ENCODE measurements at places on chromosomes 5 and 9.
A peak's percentile ranks its signal among the peaks of the same experiment; 100 is the strongest.

DNA sequence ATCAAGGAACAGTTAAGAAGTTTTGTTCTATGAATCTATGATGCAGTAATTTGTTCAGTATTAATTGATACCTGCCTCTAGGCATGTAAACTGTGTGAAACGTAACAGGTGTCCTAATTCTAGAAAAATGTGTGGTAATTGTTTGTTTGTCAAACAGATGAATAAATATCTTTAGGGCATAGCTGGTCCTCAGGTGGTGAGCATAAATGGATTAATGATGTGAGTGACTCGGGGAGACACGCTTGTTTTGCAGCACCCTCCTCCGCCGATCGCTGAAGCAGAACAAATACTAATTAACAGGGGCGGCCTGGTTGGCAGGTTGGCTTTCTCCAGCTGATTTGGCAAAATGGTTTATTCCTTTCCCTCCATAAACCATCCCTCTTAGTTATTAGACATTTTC is 88.8 kb downstream of the TLE4 start:
- DNase-seq: no peak

DNA sequence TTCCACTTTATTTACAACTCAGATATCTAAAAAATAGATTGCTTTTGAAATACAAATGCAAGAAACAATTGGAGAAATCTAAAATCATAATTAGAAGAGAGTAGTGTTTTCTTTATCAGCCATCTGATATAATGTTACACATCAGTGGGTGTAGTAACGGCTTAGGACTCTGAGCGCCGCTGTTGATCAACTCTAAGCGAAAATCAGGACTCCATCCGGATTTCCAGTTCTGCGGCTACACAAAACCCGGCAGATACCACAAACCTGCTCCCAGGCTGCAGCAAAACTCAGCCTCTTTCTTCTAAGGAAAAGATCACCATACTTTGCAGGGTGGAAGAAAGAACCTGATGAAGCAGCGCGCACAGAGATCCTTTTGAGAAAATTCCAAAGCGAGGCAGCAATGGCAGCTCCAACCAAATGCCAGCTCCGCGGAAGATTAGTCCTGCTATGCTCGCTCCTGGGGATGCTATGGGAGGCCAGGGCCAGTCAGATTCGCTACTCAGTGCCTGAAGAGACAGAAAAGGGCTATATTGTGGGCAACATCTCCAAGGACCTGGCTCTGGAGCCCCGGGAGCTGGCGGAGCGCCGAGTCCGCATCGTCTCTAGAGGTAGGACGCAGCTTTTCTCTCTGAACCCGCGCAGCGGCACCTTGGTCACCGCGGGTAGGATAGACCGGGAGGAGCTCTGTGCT is at the start of gene PCDHGA9:
PCDHGA9 (plus strand) TSS at position 226 of the 691 bp plus-strand sequence; CDS start at position 401, 175 bp downstream.
- DNase-seq: no peak

DNA sequence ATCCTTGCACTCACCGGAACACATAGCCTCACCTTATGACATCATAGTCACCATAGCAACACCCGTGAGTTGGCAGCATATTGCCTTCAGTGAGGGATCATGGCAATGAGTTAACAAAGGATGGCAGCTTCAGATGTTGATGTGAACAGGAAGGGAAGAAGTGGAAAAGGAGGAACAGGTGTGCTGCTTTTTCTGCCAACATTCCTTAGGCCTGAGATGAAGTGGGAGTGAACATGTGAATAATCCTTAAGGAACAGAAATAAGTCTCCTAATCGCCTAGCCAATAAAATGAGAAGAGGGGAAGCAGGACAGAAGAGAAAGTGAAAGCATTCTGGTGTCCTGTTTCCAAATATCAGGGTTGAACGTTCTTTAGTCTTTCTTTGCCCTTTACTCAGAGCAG is 360.0 kb downstream of the BRINP1 start:
- no peak for DNase-seq

- DNase-seq: no peak
Measured at GRCh38 chr5:141360685-141361084, 891 bp downstream of the PCDHGB2 start.

DNA sequence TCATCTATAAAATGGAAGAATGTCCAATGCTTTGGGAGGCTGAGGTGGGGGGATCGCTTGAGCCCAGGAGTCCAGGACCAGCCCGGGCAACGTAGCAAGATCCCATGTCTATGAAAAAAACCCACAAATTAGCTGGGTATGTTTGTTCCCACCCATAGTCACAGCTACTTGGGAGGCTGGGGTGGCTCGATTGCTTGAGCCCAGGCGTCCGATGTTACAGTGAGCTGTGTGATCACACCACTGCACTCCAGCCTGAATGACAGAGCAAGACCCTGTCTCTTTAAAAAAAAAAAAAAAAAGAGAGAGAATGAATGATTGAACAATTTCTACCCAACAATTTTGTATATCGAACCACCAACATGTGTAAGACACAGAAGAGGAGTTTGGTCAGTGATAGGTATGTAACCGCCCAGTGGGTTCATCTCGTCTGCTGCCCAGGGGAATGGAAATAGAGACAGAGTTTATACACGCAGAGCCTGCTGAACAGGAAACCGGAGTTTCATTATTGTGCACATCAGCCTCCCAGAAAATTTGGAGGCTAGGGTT is 26.2 kb upstream of the ERGIC1 start:
- no peak for DNase-seq

- no peak for DNase-seq
Measured at GRCh38 chr5:137954131-137954879, 65.0 kb downstream of the PKD2L2 start.

- DNase-seq: peak; percentile 19
Measured at GRCh38 chr9:130835441-130836298, 616 bp downstream of the ABL1 start.

DNA sequence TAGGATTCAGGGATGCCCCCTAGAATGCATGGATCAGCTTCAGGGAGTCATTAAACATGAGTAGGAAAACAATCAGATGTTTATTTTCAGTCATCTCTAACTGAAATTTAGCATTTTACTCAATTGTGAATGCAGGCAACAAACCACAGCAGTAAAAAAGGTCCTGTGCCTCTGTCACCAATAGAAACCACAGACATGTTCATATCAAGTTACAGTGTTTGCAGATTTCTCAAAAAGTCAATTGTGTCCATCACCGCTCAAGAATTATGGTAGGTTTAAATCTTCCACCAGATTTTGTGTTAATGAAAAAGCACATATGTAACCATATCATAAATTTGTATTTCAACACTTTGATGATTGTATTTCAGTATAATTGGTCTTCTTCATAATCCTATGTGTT is 68.4 kb upstream of the SLC1A1 start:
- DNase-seq: no peak

GRCh38 chr5:156815988-156816599 is 34.0 kb upstream of the PPP1R2B start:
- no peak for DNase-seq

GRCh38 chr5:133861161-133861737 is 107.2 kb downstream of the C5orf15 start:
- DNase-seq: no peak

DNA sequence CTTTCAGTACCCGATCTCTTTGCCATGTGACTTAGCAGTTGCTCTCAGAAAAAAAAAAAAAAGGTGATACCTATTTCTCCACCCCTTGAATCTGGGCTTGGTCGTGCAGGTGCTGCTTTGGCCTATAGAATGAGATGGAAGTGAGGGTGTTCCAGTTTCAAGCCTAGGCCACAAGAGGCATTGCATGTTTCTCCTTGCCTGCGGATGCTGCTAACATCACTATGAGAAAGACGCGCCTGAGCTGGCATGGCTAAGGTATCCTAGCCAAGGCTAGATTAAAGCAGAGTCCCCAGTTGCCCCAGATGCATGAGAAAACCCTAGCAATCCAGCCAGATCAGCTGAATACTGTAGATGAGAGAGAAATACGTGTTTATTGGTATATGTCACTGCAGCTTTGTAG is 14.7 kb upstream of the CSF1R start:
- no peak for DNase-seq

DNA sequence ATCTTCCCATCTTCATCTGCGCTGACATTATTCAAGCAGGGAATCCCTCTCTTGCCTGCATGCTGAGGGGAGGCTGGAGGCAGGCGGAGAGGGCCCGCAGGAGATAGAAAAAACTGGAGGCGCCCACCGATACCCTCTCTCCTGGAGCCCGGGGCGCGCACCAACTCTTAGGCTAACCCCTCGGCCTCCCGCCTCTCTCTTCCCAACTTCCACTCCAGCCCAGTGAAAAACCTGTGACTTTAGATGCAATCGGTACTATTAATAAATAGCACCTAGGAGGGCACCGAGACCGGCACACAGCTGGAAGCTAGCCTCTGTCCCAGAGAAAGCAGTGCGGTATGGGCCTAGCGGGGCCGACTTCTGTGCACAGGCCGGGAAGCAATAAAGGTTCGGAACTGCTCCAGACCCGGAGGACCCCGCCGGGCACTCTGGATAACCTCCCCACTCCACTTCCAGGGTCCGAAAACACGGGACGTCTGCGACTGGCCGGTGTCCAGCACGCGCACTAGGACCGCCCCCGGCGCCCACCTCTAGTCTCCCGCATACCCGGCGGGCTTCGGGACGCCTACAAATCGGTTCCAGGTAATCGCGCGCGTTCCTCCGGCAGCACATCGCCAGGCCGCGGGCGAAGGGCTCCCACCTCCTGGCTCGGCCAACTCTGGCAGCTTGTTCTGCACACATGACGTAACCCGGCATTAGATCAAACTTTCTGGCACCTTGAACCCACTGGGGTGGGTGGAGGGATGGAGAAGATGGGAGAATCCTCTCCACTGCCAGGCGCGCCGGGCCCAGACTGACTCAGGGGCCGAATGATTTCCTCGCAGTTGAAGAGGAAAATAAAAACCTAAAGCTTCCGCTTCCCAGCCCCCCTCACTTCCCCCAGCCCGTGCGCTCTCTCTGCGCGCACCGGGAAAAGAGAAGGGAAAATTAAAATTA is 1.4 kb downstream of the EFNA5 start:
- DNase-seq: no peak

DNA sequence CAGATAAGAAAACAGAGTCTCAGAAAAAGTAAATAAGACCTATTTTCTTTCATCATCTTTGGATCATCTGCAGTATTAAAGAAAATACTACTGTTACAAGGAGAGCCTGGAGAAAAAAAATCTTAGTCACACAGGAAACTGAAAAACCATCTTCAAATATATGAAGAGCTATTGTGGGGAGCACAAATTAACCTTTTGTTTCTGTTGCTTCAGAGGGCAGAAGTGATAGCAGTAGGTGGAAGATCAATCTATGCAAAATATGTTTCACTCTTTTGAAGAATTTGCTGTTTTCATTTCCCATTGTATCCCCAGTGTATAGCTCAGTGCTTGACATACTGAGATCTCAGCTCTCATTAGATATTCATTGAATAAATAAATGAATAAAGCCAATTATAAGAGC is 13.1 kb upstream of the CEMIP2 start:
- DNase-seq: no peak
